Activated CD4-positive, alpha-beta T cell treated with anti-CD3 and anti-CD28 coated beads, Interleukin-2, amount 50 U/mL, for 24 hours (primary cell): ENCODE measurements at places on chromosomes 2 and 18.

DNA sequence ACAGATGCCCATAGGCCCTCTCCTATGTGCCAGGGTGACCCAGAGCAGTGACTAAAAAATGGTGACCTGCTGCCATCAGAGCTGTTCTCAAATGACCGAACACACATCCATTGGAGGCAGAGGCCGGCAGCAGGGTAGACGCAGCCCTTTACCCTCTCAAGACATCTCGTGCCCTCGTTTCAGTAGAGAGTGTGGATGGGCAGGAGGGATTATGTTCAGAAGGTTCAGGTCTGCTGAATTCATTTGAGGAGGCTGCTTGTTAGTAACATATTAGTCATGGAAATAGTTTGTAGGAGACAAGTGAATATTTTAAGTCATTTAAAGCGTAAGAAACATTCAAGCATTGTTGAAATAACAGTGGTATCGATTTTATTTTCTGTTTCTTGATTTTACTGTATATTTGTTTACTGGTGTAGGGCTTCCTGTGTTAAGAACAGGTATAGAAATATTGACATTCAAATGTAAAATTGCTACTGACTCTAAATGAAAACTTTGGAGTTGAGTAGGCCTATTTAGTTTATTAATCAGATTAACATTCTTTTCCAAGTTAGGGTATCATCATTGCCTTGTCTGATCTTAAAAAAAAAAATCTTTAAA is 82.6 kb downstream of the ZNF532 start:
- DNase-seq: no peak

DNA sequence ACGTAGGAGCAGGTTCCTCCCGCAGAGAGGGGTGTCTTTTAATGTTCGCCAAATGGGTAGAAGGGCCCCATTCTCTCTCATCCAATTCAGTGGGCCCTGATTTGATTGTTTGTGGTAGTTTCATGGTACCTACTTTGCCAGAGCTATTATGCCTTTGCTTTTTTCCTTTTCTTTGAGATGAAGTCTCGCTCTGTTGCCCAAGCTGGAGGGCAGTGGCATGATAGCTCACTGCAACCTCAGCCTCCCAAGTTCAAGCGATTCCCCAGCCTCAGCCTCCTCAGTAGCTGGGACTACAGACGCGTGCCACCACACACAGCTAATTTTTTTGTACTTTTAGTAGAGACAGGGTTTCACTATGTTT is 59.7 kb downstream of the DDX1 start:
- no peak for DNase-seq

DNA sequence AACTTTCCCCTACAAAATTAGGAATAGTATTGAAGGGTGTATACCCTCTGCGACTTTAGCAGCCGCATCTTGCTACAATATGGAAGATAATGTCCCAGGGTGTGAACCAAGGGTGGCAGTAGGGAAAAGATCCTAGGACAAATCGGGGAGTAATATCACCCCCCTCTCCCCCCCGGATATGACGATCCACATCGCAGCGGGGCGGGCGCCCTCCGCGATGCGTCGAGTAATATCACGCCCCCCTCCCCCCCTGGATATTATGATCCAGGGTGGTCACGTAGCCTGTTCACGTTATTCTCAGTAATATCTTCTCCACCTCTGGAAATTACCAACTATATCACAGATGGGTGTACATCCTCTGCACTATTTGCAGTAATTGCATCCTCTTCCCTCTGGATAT is 82.9 kb downstream of the DAPL1 start:
- DNase-seq: no peak

DNA sequence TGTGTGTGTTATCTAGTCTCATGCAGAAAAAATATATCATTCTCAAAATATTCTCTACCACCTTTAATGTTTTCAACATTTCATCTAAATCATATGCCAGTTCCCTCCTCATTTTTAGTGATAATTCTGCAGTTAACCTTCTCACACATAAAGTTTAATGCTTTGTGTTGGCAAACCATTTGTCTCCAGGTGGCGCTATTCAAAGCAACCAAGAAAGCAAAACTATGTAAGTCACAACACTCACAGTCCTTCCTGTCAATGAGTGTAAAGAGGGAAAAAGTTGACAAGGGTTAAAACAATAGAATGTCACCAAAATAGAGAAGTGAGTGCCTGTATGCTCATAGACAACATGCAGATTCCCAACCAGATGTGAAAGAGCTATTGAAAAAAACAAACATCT is 961.6 kb upstream of the LRRTM1 start:
- no peak for DNase-seq

DNA sequence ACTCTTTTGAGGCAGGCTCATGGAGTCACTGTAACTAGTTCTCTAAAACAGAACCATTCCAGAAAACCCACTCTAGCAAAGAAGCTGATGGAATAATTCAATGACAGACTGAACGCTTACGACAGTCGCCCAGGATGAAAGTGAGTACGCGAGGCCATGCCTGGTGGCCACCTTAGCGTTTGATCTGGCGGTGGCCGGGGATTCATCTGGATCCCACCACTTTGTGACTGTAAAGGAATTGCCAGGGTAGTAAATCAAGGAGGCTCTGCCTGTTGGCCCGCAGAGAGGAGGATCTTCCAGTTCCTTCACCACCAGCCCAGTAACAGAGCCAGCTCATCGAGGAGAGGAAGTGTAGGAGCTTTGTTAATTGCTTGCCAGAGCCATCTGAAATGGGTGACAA is 34.6 kb downstream of the GREB1 start:
- DNase-seq: no peak

GRCh38 chr2:176473177-176473576 is 203.9 kb downstream of the MTX2 start:
- DNase-seq: no peak

DNA sequence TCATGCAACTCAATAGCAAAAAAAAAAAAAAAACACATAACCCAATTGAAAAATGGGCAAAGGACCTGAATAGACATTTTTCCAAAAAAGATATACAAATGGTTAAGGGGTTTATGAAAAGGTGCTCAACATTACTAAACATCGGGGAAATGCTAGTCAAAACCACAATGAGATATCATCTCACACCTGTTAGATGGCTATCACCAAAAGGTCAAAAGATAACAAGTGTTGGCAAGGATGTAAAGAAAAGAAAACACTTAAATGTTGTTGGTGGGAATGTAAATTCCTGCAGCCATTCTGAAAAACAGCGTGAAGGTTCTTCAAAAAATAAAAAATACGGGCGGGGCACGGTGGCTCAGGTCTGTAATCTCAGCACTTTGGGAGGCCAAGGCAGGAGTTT is 112.4 kb upstream of the CAB39 start:
- no peak for DNase-seq

- no peak for DNase-seq
These were observed 13.5 kb upstream of the ZAP70 start for GRCh38 chr2:97699765-97700444.

DNA sequence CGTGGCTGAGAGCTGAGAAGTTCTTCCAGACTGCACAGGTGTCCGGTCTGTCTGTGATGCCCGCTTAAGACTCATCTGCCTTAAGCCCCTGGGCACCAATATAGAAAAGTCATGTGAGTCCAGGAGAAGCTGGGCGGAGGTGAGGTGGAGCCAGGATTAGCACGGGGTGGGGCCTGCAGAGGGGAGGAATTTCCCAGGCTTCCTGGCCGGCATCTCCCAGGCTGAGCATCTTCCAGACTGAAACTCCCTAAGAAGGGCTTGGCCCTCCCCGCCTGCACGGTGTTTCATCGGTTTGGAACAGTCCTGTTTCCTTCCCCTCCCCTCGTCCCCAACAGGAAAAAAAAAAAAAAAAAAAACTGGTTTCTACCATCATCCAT is 270.3 kb downstream of the ATAD2B start:
- DNase-seq: no peak

GRCh38 chr2:222547083-222547482 is 108.8 kb downstream of the FARSB start:
- DNase-seq: no peak

DNA sequence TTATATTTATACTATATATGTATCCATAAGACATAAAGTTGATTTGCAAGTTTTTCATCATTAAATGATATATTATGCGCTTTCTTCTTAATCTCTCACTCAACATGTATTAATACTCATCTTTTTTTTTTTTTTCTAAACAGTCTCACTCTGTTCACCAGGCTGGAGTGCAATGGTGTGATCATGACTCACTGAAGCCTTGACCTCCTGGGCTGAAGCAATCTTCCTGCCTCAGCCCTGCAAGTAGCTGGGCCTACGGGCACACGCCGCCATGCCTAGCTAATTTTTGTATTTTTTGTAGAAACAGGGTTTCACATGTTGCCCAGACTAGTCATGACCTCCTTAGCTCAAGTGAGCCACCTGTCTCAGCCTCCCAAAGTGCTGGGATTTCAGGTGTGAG is 51.4 kb upstream of the MAP4K3 start:
- DNase-seq: no peak

GRCh38 chr2:101843048-101843447 is 145.5 kb downstream of the MAP4K4 start:
- DNase-seq: no peak

GRCh38 chr2:222490131-222490530 is 65.8 kb downstream of the SGPP2 start:
- no peak for DNase-seq
